Activated T-helper 2 cell treated with anti-CD3 and anti-CD28 coated beads, Interferon-gamma antibody, Interleukin-2, Interleukin-4, amounts not matched to agents 10 μg/mL and 5 μg/mL and 100 μg/mL, durations not matched to agents 14 hours and 24 hours and 36 hours (primary cell): ENCODE measurements at places on chromosomes 6 and 20. TPM values are rescaled to one million over a fixed set of nuclear protein-coding genes. Genes with fewer than 3 reads are reported as not detected.

DNA sequence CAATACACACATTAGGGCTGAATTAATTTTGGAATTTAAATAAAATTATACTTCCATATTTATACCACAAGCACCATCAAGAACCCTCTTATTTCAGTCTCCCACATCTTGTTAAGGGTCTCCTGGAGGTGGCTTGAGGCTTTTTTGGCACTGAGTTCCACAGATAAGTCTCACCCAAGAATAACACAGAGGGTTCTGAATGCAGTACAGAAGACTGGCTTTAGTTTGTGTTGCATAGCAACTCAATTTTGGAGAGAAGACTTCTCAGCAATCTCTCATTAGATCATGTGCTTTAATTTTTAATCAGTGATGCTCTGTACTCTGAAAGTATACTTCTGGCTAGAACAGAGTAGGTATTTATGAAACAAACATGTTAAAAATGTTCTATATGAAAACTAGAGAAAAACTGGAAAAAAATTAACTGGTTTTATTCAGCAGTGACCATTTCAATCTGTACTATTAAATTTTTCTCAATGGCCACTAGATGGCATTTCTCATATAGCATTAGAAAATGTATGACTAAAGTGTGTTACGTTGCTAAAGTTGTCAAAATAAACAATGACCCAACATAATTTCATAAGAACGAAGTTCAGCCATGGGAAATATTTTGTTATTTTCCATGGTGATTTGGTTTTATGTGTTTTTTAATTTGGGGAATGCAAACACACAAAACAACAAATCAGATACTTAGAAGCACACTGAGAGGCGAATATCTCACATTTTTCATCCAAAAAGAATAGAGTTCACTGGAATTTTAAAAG lies 32.7 kb upstream of the MAP7 start:
- peaks cover 29% of the 10 kb centered on the region for H3K36me3 ChIP-seq
- no peak for DNase-seq
- no peaks in the 10 kb centered on the region for H3K4me1 ChIP-seq
- no peak overlapping the region for H3K4me3 ChIP-seq
- no peaks in the 10 kb centered on the region for H3K27me3 ChIP-seq
- no peak overlapping the region for H3K27ac ChIP-seq

GRCh38 chr20:57006411-57007170 lies 259.9 kb downstream of the BMP7 start:
- H3K4me3 ChIP-seq: no peak overlapping the region
- no peak overlapping the region for H3K27ac ChIP-seq
- H3K27me3 ChIP-seq: peaks cover 16% of the 10 kb centered on the region
- no peaks in the 10 kb centered on the region for H3K36me3 ChIP-seq
- no peak for DNase-seq

DNA sequence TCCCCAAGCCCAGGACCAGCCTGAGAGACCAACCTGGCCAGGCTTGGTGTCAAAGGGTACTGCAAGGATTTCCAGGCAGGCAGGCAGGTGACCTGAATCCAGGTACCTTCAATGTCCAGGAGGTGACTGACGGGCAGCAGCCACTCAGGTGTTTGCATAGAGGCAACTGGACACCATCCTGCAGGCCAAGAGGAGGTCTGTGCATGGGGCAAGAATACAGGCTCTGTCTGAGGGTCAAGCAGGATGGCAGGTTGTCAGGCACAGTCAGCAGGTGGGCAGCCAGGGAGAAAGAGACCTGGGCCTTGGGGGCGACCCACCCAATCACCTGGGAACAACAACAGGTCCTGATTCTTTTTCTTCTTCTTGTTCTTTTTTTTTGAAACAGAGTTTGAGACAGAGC lies 159.3 kb upstream of the QKI start:
- H3K4me3 ChIP-seq: no peak overlapping the region
- H3K27me3 ChIP-seq: no peaks in the 10 kb centered on the region
- H3K27ac ChIP-seq: no peak overlapping the region

GRCh38 chr20:52494244-52494643 lies 302.7 kb upstream of the ZFP64 start:
- H3K4me3 ChIP-seq: no peak overlapping the region
- no peak overlapping the region for H3K27ac ChIP-seq
- H3K36me3 ChIP-seq: no peaks in the 10 kb centered on the region
- H3K27me3 ChIP-seq: peaks cover 7% of the 10 kb centered on the region

- peaks cover 37% of the 10 kb centered on the region for H3K27me3 ChIP-seq
- H3K4me1 ChIP-seq: no peaks in the 10 kb centered on the region
- H3K4me3 ChIP-seq: no peak overlapping the region
Measured at GRCh38 chr6:57029213-57029612, 17.3 kb upstream of the KIAA1586 start.

DNA sequence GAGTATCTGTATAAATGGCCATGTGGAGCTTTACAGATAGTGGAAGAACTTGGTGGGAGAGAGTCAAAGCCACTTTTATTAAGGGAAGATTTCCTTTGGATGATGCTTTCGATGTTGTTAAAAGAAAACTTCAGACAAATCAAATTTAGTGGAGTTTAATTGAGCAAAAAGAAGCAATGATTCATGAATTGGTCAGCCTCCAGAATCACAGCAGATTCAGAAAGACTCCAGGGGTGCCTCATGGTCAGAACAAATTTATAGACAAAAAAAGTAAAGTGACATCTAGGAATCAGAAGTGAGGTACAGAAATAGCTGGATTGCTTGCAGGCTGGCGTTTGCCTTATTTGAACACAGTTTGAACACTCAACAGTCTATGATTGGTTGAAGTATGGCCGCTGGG lies 5.3 kb upstream of the CGA start:
- H3K27me3 ChIP-seq: peaks cover 38% of the 10 kb centered on the region
- peaks cover 3% of the 10 kb centered on the region for H3K4me1 ChIP-seq
- no peak for DNase-seq
- H3K36me3 ChIP-seq: no peaks in the 10 kb centered on the region
- H3K27ac ChIP-seq: no peak overlapping the region

DNA sequence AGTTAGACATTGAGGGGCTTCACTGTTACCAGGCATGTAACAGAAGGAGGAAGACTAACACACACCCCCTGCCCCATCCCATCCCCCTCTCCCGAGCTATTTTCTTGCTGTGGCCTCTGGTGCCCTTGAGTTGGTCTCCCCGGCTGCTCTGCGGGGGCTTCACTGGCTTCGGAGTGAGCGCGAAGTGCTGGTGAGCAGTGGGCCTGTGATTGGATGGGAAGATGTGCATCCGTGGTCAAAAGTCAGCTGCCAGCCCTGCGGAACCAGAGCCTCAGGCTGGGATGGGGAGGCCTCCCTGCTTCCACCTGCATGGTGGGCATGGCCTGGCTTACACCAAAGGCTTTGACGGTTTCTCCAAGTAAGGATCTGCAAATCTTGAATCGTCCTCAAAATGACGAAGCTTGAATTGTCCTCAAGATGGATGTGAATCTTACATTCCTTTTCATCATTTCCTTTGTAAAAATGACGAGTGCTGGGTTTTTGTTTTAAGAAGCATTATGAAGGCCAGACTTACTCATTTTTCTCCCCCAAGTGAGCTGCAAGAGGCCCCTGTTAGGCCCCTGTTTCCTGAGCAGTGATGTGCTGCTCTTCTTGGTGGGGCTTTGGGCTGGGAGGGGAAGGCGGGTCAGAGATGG lies 23.7 kb downstream of the SPATA2 start:
- H3K4me1 ChIP-seq: peaks cover 20% of the 10 kb centered on the region
- no peak for DNase-seq
- H3K4me3 ChIP-seq: no peak overlapping the region
- peak overlapping the region; percentile 28 for H3K27ac ChIP-seq
- H3K27me3 ChIP-seq: no peaks in the 10 kb centered on the region
- peaks cover 32% of the 10 kb centered on the region for H3K36me3 ChIP-seq

- H3K4me1 ChIP-seq: peaks cover 2% of the 10 kb centered on the region
- DNase-seq: no peak
- H3K36me3 ChIP-seq: no peaks in the 10 kb centered on the region
- H3K27me3 ChIP-seq: no peaks in the 10 kb centered on the region
Measured at GRCh38 chr6:155378276-155378675, 64.0 kb upstream of the TFB1M start.

- H3K27me3 ChIP-seq: no peaks in the 10 kb centered on the region
- H3K4me1 ChIP-seq: no peaks in the 10 kb centered on the region
- no peaks in the 10 kb centered on the region for H3K36me3 ChIP-seq
- no peak overlapping the region for H3K4me3 ChIP-seq
Measured at GRCh38 chr6:169070506-169071176, 183.0 kb downstream of the THBS2 start.

DNA sequence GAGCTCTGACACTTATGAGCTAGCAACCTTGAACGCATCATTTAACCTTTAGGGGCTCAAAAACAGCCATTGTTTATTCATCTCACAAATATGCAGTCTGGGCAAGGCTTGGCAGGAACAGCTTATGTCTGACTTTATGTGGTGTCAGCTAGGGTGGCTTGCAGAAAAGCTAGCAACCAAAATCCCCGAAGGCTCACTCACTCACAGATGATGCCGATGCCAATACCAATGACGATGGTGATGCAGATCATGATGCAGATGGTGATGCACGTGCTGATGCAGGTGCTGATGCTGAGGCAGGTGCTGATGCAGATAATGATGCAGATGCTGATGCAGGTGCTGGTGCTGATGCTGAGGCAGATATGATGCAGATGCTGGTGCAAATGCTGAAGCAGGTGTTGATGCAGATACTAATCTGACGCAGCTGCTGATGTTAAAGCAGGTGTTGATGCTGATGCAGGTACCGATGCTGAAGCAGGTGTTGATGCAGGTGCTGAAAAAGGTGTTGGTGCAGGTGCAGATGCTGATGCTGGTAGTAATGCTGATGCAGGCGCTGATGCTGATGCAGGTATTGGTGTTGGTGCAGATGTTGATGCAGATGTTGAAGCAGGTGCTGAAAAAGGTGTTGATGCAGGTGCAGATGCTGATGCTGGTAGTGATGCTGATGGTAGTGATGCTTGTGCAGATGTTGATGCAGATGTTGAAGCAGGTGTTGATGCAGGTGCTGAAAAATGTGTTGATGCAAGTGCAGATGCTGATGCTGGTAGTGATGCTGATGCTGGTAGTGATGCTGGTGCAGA lies 195.6 kb downstream of the NFATC2 start:
- H3K36me3 ChIP-seq: no peaks in the 10 kb centered on the region
- peaks cover 2% of the 10 kb centered on the region for H3K27me3 ChIP-seq
- H3K4me3 ChIP-seq: no peak overlapping the region

Gene CD93
- total RNA-seq: 1.9 and 2.0 TPM in 2 replicates

Gene PRR18
- 0.14 and 0.25 TPM in 2 replicates for total RNA-seq

DNA sequence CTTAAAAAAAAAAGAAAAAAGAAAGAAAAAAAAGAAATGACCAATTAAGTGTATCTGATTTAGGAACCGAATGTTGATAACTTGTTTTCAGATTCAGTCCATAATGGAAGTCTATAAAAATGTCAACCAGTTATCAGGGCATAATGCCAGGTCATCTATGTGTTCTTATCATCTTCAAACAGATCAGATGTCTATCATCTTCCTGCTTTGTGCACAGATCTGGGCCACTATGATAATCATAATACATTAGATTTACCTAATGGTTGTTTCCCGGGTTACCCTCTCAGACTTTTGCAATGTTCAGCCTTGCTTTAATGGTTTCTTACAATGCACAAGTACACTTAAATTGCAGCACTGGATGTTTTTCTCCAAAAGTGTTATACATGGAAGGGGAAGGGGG lies 100.6 kb downstream of the NKAIN2 start:
- H3K27me3 ChIP-seq: no peaks in the 10 kb centered on the region
- DNase-seq: no peak
- no peak overlapping the region for H3K4me3 ChIP-seq
- H3K27ac ChIP-seq: no peak overlapping the region
- no peaks in the 10 kb centered on the region for H3K36me3 ChIP-seq
- no peaks in the 10 kb centered on the region for H3K4me1 ChIP-seq

DNA sequence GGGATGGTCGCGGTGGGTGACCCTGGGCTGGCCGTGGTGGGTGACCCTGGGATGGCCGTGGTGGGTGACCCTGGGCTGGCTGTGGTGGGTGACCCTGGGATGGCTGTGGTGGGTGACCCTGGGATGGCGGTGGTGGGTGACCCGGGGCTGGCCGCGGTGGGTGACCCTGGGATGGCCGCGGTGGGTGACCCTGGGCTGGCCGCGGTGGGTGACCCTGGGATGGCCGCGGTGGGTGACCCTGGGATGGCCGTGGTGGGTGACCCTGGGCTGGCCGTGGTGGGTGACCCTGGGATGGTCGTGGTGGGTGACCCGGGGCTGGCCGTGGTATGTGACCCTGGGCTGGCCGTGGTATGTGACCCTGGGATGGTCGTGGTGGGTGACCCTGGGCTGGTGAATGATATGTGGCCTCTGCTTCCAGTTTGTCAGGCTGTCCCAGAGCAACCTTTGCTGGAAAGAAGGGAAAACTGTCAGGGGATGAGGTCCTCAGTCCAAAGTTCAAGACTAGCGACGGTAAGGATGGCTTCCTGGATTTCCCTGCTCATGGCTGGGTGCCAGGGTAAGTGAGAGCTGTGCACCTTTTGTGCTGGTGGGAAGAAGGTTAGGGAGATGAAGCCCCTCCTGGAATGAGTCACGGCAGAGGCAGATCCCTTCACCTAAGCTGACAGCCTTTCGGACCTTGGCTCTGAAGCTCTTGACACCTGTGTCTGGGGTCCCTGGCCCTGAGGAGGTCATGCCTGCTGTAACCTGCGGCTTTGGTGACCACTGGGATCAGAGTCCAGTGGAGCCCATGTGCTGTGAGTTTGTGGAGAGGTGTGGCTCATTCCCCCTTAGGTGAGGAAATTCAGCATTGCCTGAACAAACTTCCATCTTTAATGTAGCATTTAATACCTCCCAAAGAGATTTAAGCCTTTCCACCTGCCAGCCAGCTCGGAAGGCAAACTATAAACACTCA lies 19.1 kb upstream of the PCMTD2 start:
- no peaks in the 10 kb centered on the region for H3K36me3 ChIP-seq
- H3K27ac ChIP-seq: no peak overlapping the region
- no peak for DNase-seq
- H3K4me3 ChIP-seq: no peak overlapping the region
- no peaks in the 10 kb centered on the region for H3K4me1 ChIP-seq
- H3K27me3 ChIP-seq: no peaks in the 10 kb centered on the region

Gene PRR3
- total RNA-seq: 35.0 and 36.6 TPM in 2 replicates

Gene SLC17A2
- total RNA-seq: 0.41 and 0.55 TPM in 2 replicates

Gene EIF2S2
- total RNA-seq: 96.0 and 97.6 TPM in 2 replicates

DNA sequence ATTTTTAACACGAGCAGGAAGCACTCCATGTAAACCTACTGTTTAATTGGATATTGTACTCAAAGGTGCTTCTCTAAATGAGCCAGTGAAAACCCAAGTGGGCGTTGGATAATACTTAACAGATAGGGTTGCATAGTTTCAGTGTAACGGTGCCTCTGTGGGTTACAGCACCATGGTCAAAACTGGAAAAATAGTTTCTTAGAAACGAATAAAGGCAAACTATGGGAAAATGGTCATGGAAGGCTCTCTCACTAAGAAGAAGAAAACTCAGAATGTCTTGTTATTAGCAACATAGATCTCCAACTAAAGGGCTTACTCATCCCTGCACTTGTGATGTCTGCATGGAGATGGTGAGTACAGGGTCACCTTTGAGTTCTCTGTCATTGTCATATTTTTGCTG lies 59.1 kb upstream of the NEDD9 start:
- no peak overlapping the region for H3K4me3 ChIP-seq
- no peak for DNase-seq
